ENCODE measurements at places on chromosomes 4 and X.

- DNase-seq = peak; percentile 75
Measured at GRCh38 chr4:39527296-39528060, at the start of gene UGDH. UGDH (minus strand) TSS chr4:39527439; CDS start chr4:39521512, 5,927 bp downstream.

DNA sequence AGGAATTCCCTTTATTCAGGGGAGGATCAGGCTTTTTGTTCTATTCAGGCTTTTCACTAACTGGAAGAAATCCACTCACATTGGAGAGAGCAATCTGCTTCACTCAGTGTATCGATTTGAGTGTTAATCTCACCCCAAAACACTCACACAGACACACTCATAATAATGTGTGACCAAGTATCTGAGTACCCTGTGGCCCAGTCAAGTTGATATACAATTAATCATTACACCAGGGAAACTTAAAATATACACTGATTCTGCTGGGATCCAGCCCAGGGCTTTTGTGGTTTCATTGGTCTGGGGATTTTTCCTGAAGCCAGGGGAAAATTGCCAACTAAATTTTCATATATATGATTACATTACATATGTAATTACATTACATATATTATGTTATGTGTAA lies 44.0 kb upstream of the GATB start:
- DNase-seq = no peak

DNA sequence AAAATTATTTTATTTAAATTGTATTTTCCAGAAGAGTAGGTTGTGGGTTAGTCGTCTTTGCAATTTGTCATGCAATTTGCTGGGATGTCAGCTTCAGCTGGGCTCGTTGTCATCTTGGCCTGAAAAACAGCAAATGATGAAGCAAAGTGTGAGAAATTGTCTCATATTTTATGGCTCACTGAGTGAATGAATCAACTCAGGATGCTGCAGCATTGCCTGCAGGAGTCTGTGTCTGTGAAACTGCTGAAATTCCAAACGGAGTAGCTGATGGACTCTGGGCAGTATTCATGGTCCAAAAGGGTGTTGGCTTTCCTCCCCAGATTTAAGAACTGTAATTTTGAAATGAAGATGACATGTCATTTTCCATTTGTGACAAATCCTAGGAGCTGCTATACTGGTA lies 37.2 kb downstream of the CXCL8 start:
- DNase-seq = no peak

- no peak for DNase-seq
Measured at GRCh38 chr4:180539284-180539683, 1703.9 kb upstream of the TENM3 start.

DNA sequence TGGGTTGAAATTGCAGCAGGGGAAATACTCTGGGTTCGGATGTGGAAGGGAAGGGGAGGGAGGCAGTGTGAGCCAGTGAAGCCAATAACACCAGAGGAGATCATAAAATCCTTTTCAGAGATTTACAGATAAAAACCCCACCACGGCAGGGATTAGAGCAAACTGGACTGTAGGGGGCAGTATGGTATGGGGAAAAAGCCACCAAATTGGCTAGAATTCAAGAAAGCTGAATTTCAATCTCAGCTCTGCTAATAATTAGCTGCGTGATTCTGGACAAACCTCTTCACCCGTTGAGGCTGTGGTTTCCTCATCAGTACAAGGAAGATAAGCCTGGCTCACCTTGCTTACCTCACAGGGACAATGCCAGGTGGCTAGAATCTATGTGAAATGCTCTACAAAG lies 108.1 kb downstream of the ATG4A start:
- no peak for DNase-seq

- DNase-seq = no peak
Measured at GRCh38 chr4:15910155-15910940, 28.2 kb downstream of the FGFBP1 start.

- peak; percentile 65 for DNase-seq
Measured at GRCh38 chrX:13688958-13689740, at the start of gene RAB9A. RAB9A (plus strand) TSS chrX:13689128; CDS start chrX:13708747, 19,619 bp downstream.

DNA sequence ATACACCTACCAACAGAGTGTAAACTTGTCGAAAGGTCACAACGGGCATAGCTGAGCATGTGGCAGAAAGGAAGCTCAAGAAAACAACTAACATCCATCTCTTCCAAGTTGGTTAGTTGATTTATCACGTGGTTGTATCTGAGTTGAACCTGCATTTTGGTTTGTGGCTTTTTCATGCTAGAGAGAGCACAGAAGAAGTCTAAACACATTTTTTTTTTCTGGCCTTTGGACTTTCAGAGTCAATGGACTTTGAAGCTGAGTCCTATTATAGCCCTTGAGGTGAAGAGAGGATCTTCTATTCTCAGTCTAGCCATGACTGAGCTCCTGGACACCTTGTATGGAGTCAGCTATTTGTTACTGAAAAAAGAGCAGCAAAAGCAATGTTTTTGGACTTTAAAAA lies 150.6 kb upstream of the TRPC5 start:
- no peak for DNase-seq

GRCh38 chr4:172947594-172947993 lies 221.0 kb upstream of the GALNT7 start:
- no peak for DNase-seq

DNA sequence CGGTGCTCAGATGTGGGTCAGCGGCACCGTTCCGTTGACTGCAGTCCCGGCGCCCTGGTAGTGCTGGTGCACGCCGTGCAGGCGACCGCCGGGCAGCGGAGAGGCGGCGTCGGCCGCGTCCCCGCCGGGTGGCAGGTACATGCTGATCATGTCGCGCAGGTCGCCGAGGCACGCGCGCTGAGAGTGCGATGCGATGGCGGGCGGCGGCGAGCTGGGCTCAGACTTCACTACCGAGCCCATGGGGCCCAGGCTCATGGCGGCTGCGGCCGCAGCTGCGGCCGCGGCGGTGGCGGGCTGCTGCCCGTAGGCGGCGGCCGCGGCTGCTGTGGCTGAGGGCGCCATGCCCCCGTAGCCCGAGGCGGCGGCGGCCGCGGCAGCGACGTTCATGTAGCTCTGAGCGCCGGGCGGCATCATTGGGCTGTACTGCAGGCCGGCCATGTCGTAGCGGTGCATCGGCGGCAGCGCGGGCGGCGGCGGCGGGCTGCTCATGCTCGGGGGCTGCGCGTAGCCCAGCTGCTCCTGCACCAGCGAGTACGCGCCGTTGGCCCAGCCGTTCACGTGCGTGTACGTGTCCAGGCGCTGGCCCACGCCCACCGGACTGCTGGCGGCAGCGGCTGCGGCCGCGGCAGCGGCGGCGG lies 1.0 kb downstream of the SOX3 start:
- no peak for DNase-seq

- DNase-seq = no peak
Measured at GRCh38 chrX:64908121-64908520, 68.1 kb downstream of the ZC4H2 start.

GRCh38 chr4:40164459-40164858 lies 32.4 kb upstream of the RHOH start:
- DNase-seq = no peak

DNA sequence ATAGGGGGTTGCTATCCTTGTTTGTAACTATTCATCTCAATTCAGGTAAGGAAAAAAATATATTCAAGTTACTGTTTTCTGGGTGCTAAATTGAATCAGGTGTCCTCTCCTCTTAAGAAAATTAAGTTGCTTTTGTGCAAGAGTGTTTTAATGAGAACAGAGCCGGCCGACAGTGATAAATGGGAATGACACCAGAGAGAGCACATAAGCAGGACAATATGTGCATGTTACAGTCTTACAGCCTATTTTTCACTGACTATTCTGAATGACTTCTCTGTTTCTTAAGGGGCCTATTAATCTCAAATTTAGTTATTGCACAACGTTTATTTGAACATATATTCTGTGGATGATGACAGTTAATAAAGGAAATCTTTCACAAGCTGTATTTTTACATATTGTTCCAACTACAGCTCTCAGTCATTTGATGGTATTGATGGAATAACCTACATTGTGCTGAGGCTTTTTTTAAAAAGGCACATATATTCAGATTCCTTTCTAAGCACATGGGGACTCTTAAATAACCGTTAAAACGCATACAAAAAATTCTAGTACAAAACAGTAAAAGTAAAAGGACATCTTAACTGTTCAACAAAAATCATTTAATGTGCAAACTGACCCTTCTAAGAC lies 68.4 kb downstream of the SLC10A7 start:
- no peak for DNase-seq

DNA sequence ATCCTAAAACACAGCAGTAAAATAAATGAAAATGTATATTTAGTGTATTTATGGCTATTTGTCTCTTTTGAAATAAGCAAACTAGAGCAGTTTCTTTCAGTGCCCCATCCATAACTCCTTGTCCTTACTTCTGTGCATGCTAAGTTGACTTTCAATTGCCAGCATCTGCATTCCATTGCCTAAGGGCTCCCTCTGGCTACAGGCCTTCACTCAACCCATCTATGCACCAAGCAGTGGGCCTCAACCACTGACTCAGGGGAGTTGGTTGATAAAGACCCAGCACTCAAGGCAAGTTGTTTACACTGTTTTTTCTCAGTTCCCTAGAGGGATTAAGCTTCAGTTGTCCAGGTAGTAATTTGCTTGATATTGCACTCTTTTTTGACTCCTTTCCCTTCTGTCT lies 265.7 kb downstream of the IQCM start:
- DNase-seq = no peak

- no peak for DNase-seq
Measured at GRCh38 chrX:133674726-133675470, 259.6 kb upstream of the GPC4 start.

DNA sequence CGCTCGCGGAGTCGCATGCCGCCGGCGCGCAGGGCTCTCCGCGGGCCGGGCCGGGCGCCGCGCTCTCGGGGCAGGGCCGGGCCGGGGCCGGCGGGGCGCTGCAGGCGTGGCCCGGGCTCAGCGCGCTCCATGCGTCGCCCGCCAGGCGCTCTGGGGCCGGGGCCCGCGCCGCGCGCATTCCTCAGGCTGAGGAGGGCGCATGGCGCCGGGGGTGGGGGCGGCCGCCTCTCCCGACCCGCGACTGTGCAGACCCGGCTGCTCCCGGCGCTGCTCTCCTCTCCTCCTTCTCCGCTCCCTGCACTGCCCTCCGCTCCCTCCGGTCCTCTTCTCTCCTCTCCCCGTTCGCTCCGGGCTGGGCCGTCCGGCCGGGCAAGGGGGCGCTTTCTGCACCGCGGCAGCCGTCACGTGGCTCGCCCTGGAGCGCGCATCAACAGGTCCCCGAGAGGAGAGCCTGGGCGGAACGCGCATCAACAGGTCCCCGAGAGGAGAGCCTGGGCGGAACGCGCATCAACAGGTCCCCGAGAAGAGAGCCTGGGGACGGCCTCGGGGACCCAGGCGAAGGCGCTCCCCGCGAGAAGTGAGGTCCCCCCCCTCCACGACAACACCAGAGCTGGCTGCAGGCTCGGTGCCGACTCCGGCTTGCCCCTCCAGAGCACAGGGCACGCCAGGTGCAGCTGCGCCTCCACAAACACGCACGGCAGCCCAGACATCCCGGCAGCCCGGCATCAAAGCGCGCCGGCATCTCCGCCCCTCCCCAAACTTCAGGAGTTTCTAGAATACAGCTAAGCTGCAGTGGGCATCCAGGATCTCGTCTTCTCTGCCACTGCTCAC lies 12.9 kb downstream of the PPP2R3B start:
- no peak for DNase-seq

Data from activated gamma-delta T cell (primary cell).